NCI-H1417 treated with DMSO at 0.1 percent for 48 hours (cell line): ENCODE measurements at places on chromosomes 2 and 18.

DNA sequence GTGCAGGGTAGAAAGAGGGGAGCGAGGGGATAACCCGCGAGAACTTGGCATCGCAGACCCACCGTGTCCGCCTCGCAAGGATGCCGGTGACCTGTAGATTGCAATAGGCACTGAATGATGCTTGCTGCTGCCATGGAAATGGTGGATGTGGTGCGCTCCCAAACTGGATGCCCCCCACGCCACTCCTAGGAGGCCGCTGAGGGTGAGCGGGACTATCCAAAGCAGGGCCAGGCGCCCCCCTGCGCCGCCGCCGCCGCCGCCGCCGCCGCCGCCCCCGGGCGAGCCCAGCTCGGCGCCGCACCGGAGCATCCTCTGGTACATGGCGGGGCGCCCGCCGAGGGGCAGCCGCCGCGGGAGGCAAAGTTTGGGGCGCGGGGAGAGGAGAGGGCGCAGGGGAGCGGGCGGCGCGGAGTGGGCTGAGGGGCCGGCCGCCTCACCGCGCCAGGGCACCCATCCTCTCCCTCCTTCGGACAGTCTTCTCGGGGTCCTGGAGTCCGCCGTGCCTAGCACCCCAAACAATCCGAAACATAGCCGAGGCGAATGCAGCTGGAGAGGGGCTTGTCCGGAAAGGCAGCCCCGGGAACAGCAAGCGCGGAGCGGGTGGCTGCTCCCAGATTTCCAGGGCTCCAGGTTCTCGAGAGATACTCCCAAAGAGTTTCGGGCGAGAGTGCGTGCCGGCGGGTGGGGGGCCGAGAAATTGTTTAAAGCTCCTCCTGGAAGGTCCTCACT lies 685.1 kb downstream of the NRXN1 start:
- DNase-seq, result no peak

DNA sequence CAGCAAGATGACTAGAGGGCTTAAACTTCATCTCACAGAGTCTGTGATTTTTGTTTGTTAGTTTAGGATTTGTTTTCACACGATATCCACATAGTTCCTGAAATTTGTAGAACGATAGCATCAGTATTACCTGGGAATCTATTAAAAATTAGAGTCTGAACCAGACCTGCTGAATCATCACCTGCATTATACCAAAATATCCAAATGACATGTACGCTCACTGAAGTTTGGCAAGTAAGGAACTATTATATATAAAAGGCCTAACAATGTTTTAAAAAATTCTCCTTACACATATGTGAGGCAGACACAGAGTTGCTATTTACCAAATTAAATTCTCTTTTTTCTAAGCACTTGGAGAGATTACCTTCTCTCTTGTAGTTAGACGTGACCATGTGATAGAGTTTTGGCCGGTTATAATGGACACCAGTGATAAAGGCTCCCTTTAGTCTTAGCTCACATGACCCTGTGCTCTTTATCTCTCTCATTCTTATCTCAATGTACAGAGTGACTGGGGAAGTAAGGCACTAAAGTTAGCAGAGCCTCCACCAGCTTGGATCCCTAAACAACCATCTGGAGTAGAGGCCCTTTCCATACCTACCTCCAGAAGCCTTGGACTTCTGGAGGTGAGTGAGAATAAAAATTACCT lies 363.1 kb downstream of the DSC3 start:
- no peak for DNase-seq

GRCh38 chr2:65129286-65129825 lies 550 bp downstream of the RAB1A start:
- DNase-seq, result no peak

- DNase-seq, result no peak
These were observed 491.8 kb downstream of the KCNJ3 start for GRCh38 chr2:155190342-155190741.

- DNase-seq, result no peak
These were observed 107.3 kb downstream of the DYSF start for GRCh38 chr2:71560638-71561011.

GRCh38 chr2:67670747-67671183 lies 273.6 kb downstream of the ETAA1 start:
- no peak for DNase-seq

DNA sequence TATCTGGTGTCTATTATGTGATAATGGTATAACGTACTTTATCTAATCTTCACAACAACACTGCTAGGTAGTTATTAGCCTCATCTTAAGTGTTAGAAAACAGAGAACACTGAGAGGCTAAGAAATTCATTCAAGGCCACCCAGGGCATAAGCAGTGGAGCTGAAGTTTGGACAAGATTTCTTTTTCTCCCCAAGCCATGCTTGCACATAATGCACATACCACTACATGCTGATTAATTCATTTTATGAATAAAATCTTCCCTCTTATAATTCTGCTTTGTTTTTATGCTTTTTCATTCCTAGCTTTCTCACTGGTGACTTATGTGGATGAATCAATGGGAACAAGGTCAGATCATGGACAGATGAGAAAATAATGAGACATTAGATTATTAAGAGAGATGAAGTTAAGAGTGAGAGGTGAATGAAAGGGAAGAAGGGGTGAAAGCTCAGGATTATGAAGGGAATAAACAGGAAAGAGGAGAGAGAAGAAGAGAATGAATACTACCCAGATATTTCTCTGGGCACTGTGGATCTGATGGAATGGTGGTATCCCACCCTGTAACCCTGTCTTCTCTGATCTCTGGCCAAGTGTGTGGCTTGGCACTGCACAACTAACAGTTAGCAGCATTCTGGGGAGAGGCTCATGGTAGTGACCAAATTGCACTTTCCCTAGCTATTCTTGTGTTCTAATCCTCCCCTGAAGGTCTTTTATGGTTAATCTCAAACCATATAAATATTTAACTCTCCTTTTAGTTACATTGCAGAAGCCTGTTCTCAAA lies 17.7 kb upstream of the GALNT3 start:
- DNase-seq, result no peak

DNA sequence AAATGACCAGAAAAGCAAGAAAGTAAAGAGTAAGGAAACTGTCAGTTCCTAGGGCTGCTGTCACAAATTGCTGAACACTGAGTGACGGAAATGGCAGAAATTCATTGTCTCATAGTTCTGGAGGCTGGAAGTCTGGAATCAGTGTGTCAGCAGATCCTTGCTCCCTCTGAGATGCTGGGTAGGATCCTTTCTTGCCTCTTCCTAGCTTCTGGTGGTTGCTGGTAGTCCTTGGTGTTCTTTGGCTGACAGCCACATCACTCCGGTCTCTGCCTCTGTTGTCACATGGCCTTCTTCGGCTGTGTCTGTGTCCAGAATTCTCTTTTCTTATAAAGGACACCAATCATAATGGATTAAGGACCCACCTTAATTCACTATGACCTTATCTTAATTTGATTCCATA lies 21.9 kb downstream of the PLEKHB2 start:
- DNase-seq, result no peak

DNA sequence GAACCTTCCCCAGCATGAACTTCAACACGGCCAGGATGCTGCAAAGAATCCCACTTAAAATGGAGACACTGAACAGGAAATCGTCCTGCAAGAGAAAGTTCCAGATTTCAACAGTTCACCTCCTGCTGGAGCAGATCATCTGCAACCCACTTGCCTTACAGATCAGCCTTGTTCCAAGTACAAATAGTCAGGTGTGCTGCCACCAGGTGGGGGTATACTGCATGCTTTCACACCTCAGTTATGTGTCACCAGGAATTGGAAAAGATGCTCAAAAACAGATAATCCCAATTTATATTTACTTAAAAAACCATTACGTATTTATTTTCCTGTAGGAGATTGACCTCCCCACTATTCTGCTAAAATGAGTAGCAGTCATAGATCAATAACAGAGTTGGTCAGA lies 212.3 kb downstream of the MGAT5 start:
- peak; percentile 24 for DNase-seq

DNA sequence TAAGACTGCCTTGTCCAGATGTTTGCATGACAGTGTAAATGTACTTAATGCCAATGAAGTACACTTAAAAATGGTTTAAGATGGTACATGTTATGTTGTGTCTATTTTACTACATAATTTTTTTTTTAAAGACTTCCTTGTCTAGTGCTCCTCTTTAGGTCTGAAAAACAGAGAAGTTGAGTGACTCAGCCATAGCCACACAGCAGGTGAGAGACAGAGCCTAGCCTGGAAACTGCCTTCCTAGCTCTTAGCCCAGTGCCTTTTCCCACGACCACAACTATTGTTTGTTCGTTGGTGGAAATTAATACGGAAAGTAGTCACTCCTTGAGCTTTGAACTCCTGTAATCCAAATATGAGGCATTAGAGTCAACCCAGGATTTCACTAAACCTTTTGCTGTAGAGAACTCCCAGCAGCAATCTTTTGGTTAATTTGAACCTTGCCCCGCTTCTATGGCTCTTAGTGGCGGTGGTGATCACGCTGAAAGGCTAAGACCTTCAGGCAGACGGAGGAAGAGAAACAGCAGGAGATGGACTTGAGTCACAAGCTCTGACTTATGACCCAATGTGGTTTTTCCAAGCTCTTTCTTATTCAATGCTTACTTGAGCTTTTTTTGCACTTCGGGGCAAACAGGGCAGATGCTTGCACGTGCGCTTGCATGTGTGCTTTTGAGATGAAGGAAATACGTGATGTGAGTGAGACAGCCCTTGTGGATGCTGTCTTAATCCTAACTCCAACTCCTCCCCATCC lies 21.2 kb downstream of the TRIB2 start:
- no peak for DNase-seq

- DNase-seq, result no peak
These were observed 1.8 kb downstream of the DPP4 start for GRCh38 chr2:162072181-162072702.

GRCh38 chr2:215921895-215922294 lies 91.5 kb downstream of the MREG start:
- DNase-seq, result no peak

GRCh38 chr2:6635296-6635695 lies 230.4 kb downstream of the CMPK2 start:
- no peak for DNase-seq

- DNase-seq, result no peak
These were observed 264.6 kb upstream of the STON1 start for GRCh38 chr2:48265169-48266030.

DNA sequence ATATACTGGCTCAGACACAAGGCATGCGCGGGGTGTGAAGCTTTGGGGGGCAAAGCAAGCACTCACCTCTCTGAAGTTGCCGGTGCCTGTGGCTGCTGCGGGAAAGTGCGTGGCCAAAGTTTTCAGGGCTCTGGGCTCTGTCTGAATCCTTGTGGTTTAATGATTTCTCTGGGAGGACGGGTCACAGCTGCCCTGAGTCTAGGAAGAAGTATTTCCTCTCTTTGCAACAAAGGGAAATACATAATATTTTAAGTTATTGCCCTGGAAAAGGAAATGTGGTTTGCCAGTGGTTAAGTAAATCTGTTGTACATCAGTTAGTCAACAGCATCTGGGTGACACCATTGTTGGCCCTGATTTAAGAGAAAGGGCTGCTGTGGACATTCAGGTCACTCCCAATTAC lies 56.7 kb upstream of the ZDBF2 start:
- DNase-seq, result no peak

- no peak for DNase-seq
These were observed 2.9 kb downstream of the IWS1 start for GRCh38 chr2:127523269-127523939.

DNA sequence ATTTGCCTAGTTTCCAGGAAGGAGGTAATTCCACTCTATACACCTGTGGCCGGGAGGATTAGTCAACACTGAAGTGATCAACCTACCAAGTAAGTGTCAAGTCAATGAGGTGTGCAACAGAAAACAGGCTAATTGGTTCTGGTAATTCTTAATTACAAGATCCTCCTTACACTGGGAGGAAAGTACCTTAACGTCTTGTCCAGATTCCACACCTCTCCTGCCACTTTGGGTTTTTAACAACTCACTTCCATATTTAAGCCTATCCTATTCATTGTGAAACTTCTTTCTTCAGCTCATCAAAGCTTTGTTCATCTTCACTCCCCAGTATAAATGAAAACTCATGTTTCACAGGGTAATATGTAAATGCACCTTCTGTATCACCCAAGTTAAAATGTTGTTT lies 22.0 kb upstream of the MAP4K4 start:
- no peak for DNase-seq

- no peak for DNase-seq
These were observed 7.7 kb upstream of the DNMT3A start for GRCh38 chr2:25349397-25349796.

GRCh38 chr2:193869564-193869963 lies 1674.8 kb upstream of the TMEFF2 start:
- no peak for DNase-seq

DNA sequence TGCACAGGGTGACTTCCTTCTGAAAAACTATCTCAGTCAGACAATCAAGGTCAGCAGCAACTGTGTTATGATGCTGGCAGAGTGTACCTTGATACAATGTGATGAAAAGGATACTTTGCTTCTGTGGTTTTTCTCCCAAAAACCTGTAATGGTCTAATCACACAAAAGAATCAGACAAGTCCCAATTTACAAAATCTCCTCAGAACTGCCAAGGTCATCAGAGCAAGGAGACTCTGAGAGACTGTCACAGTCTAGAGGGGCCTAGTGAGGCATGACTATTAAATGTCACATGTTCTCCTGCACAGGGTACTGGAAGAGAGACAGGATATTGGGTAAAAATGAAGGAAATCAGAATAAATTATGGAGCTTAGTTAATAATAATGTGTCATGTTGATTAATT lies 185.4 kb downstream of the ST6GAL2 start:
- no peak for DNase-seq

- no peak for DNase-seq
These were observed 447.3 kb downstream of the TMX3 start for GRCh38 chr18:68267583-68267982.

- DNase-seq, result no peak
These were observed 466.6 kb upstream of the TNP1 start for GRCh38 chr2:217326238-217327022.

DNA sequence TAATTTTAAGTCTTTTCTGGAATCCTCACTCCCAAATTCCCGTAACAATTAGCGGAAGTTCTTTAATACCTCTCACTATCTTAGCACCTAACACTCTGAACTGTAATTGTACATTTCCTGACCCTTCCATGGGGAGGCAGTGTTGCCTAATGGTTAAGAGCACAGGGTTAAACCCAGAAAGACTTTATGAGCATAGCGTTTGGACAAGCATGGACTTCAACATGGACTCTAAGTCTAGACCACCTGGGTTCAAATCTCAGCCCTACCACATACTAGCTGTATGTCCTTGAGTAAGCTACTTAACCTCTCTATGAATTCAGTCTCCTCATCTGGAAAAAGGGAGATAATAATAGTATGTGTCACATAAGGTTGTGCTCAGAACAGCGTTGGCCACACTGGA lies 13.0 kb downstream of the ANTXR1 start:
- no peak for DNase-seq
